ENCODE measurements at places on chromosomes 12 and 14.
A peak's percentile ranks its signal among the peaks of the same experiment; 100 is the strongest.

- DNase-seq: no peak
Observed at GRCh38 chr14:90464481-90464880, 67.7 kb downstream of the CALM1 start.

- DNase-seq: no peak
Observed at GRCh38 chr14:68634332-68634731, 158.5 kb downstream of the ZFP36L1 start.

DNA sequence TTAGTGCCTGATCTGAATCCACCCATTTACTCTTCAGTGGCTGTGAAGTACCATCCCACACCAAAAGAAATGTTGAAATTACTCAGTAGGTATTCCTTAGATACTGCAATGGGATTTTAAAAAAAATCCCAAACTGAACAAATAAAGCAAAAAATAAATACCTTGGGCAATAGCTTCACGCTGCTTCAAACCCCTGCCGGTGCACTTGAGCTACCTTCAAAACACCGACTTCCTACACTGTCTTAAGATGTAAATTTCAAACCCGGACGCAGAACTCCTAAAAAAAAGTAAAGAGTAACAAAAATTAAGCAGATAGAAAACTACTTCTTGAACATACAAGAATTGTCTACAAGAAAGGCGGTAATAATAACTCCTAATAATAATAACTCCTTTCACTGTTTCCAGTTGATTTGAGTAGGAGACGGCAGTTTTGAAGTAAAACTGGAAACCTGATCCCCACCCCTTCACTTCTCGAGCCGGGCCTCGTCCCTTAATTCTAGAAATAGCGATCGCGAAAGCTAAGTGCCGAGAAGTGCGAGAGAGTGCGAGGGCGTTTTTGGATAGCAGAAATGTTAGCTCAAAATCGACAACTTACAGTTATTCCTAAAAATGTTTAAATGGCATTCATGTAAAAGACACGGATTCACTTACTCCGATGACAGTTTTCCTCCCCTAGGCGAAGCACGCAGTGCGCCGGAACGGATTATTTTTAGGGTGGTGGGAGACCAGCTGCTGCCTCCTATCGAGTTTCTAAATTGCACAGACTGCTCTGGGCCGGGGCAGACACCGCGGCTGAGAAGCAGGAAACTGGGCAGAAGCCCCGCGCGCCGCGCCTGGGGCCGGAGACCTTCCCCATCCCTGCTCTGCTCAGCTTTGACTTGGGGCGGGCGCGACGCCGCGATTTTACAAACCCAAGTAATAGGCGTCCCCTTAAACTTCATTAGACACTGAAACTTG is at the start of gene ABCC9:
TSS of gene ABCC9 (minus strand) at position 878 of the 957 bp plus-strand sequence. CDS start 4,752 bp downstream, outside the sequence.
- DNase-seq: peak; percentile 53

DNA sequence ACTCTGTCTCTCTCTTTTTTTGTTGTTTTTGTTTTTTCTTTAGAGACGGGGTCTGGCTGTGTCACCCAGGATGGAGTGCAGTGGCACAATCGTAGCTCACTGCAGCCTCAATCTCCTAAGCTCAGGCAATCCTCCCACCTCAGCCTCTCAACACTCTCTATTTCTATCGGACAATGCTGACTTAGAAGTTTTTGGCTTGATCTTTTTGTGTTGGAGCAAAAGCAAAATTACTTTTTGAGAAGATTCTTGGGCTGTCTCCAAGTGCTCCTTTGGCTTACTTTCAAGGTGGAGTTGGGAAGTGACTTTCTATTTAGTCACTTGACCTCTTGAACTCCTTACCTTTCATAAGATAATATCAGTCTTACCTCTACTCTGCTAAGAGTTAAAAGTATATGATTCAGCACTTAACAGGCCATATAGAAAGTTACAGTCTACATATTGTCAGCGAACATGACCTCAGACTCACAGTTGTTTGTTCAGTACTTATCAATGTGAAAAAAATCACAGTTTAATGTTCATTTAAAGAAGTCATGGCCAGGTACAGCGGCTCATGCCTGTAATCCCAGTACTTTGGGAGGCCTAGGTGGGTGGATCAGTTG is 15.4 kb upstream of the MIA2 start:
- DNase-seq: peak; percentile 12

GRCh38 chr12:12548713-12549112 is 13.9 kb downstream of the DUSP16 start:
- no peak for DNase-seq

DNA sequence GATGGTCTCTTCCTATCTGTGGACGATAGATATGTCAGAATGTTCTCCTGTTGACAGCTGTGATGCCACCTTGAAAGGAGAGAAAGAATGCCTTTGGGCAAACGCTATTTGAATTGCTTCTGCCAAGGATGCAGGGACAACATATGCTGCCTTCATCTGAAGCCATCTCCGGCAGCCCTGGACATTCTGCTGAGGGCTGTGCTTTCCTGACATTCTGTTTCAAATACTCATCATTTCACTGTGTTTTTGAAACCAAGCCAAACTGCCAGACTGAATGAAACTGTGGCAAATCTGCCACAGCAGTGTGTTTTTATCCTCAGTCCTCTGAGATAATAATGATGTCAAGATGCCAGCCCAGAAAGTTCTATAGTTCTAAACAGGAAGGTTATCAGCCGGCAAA is 85.8 kb upstream of the BCAT1 start:
- peak; percentile 36 for DNase-seq

GRCh38 chr12:32051511-32052211 is 55.0 kb upstream of the BICD1 start:
- peak; percentile 98 for DNase-seq

DNA sequence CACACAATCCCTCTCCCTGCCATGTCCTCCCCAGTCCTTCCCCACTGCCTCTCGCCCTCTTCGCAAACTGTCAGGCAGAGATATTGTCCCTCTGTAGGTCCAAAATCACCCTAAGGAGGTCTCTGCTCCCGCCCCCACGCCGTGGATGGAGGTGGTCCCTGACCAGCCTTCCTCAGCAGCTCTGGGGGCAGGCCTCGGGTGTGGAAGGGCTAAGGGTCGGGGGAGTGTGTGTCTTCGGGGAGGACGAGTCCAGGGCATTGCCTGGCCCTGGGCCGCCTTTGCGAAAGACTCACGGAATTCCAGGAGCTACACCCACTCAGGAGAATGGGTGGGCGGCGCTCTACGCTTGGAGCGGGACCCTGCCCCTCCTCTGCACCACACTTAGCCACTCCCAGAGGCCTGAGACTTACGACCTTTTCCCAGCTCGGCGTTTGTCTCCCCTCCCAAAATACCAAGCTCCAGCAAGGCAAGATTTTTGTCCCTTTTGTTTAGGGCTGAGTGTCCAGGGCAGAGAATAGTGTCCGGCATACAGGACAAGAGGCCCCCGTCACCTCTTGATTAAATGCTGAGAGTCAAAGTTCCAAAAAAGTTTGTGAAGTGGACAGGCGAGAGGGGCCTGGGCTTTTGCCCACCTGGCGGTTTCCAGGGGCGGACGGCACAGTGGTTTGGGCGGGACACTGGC is 881 bp downstream of the PYGL start:
- peak; percentile 69 for DNase-seq

DNA sequence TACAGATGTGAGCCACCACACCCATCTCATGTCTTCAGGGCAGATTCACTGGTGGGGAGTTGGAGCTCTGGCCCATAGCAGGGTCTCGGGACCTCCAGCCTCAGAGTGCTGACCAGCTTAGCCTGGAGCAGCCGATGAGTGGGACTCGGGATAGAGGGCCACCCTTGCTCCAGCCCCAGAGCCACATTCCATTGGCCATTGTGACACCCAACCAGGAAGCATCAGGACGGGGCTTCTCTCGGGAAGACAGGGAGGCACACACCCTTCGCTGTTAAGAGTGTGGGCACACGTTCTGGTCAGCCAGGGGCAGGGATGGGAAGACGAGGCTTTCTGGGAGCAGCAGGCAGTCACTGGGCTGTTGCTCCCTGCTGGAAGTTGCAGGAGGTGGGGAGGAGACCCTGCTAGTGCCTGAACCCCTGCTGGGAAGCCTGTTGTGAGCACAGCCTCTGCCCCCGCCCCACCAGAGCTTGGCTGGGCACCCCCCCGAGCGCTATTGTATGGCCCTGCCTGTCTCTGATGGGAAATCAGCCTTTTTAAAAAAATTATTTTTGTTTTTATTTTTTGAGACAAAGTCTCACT is 1.6 kb downstream of the ADGRD1 start:
- no peak for DNase-seq

- DNase-seq: no peak
Observed at GRCh38 chr12:4245446-4245845, 28.1 kb upstream of the CCND2 start.

GRCh38 chr14:20469890-20470602 is 840 bp downstream of the PNP start:
- DNase-seq: peak; percentile 76

DNA sequence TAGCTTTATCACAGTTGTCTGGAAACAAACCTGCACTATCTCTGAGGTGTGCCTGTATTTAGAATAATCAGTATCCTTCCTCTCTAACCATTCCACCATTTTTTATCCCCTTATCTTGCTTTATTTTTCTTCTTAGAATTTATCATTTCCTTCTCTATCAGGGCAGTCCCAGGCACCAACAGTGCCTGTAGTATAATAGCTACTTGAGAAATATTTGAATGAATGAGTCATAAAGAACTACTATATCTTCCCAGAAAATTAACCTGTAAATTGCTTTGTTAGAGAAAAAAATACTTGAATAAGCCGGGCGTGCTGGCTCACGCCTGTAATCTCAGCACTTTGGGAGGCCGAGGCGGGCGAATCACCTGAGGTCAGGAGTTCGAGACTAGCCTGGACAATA is 21.2 kb upstream of the FOXJ2 start:
- DNase-seq: no peak

GRCh38 chr14:36988989-36989388 is 183.4 kb downstream of the SLC25A21 start:
- DNase-seq: peak; percentile 1

DNA sequence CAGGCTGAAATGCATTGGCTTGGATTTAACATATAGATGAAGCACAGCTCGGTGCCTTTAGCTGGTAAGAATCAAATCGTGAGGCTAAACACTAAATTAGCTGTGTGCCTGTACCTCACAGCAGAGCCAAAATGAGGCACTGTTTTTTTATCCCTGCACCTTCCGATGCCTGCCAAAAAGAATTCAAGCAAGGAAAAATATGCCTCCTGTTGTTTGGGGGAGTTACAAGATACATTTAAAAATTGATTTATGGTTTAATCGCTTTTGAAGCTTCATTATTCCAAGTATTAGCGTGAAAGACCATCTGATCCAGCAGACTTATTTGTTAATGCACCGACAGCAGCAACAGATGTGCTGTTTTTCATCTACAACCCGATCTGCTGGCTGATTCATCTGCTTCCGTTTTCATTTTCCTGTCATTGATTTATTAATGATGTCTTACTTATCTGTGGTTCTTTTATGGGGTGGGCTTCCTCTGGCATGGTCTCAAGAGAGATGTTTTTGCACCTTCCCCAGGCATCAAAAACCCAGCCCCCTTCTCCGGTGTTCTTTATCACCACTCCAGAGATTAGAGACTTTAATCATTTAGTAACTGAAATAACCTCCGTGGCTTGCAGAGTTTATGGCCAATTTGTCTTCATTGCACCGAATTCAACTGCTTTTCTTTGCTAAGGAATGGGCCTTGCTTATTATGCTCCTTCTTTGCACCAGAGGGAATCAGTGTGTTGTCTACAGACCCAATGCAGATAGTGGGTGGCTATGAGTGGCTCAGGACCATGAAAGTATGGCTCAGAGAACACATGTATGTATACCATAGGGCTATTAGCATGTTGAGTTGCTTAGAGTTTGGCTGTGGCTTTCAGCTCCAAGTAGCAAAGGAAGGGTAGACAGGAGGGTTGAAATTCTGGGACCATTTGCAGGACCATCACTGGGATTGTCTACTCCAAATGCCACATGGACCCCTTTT is 166.8 kb upstream of the TMEM260 start:
- no peak for DNase-seq

Data from EL (cell line).